Activated T-cell treated with anti-CD3 and anti-CD28 coated beads, Interleukin-2, amount 50 U/mL, for 4 hours (primary cell): ENCODE measurements at places on chromosomes 7 and 10. TPM values are rescaled to one million over a fixed set of nuclear protein-coding genes. Genes with fewer than 3 reads are reported as not detected.

Gene CLDN3
- total RNA-seq: 0.23 TPM

Gene CRPPA
- 1.2 TPM for total RNA-seq

Gene BTBD16
- total RNA-seq: not detected

Gene BAIAP2L1
- 1.2 TPM for total RNA-seq

Gene RNF32
- 0.13 TPM for total RNA-seq

Gene NACAD
- 0.37 TPM for total RNA-seq

Gene TLX1
- not detected for total RNA-seq
